Cortex of kidney (tissue), 1 donor: ENCODE measurements at places on chromosomes 13 and 19.

DNA sequence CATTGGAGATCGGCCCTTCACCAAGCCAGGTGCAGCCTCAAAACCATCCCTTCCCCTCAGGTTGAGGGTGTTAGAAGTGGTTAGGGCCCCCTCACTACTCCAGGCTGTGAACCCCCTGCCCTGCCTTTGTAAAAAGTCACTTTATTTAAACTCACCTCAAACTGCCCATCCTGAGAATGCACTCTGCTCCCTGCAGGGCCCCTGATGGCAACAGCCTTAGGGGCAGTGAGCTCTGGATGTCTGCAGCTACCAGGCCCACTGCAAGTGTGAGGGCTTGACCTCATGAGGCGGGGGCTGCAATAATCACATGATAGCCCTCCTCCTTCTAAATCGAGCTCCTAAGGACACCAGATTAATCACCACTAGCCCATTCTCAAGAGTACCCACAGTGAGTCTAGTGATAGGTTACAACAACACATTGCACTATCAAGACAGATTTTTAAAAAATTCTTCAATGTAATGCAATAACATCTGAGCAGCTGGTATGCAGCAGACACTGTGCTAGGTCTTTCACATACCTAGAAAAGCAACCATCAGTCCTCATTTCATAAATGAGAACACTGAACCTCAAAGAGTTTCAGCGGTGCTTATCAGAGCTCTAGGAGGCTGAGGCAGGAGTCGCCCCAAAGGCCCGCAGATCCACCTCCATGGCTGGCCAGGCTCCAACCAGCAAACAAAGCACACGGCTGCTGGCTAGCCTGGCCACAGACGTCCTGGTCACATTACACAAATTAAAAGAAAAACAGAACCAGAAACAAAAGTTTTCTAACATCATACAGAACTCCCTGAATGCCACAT is 26.0 kb downstream of the SLC7A1 start:
- no peak for DNase-seq

DNA sequence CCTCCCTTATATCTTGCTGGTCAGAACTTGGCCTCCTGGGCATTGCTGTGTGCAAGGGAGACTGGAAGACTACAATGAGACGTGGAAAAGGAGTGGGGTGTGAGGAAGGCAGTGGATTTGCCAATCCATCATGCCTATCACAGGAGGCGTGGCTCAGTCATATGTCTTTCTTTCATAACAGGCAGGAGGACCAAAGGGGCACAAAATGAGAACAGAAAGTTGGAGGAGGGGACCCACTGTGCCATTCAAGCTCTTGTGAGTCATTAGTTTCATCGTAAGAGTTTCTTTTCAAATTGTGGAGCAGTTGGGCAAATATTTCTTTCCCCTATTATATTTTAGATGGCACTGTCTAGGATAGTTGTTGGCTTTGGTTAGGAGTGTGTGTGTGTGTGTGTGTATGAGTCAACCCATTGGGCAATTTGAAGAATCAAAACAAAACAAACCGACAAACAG is 471.5 kb downstream of the TSHZ3 start:
- no peak for DNase-seq

GRCh38 chr13:35629026-35629425 is 152.5 kb upstream of the MAB21L1 start:
- no peak for DNase-seq

GRCh38 chr19:4866595-4867424 is 657 bp downstream of the PLIN3 start:
- DNase-seq, result no peak

DNA sequence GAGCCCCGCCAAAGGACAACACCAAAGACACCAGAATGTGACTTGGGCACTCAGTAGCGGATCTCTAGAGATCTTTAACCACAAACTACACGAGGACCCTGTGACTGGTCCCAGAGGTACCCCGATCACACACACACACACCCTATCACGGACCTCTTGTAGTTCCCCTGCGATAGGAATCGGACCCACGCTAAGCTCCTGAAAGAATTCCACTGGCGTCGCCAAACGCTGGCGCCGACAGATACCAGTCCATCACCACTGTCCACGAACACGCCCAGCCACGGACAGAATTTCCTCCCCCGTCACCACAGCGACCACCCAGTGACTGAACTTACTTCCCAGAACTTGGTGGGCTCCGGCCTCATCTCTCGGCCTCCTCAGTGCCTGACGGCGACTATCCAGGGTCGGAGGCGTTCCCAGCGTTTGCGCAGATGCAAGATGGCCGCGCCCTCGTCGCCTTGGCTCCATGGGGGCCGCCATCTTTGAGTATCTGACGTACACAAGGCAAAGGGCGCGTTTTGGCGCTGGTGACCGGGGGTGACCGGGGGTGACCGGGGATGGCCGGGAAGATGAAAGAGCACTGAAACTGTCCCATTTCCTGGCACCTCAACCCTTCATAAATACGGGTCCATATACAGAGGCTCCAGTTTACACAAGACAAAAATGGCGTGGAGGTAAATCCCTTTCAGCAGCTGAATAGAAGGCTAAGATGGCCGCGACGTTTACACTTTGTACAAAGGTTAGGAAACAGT is at the start of gene ZNF615:
Gene ZNF615 (minus strand): TSS at position 406 of the 752 bp plus-strand sequence. CDS start 4,500 bp downstream, outside the sequence.
- DNase-seq, result peak; percentile 63

- no peak for DNase-seq
These were observed 1.4 kb downstream of the STK11 start for GRCh38 chr19:1206864-1207450.

DNA sequence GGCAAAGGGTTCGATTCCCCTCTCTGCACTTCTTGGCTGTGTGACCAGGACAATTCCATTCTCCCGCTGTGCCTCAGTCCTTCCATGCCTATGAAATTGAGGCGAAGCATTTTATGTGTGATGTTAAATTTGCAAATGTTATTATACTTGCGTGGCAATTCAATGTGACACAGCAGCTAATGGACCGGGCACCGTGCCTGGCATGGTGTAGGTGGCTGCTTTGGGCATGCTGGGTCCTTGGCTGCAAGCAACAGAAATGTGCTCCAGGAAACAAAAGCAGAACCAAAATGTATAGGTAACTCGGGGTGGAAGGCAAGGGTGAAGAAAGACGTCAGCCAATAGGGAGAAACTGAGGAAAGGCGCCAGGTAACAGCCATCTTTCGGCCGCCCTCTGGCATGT is 37.1 kb downstream of the TINCR start:
- DNase-seq, result no peak

- DNase-seq, result no peak
These were observed 251.8 kb downstream of the UQCRFS1 start for GRCh38 chr19:28960986-28961705.

DNA sequence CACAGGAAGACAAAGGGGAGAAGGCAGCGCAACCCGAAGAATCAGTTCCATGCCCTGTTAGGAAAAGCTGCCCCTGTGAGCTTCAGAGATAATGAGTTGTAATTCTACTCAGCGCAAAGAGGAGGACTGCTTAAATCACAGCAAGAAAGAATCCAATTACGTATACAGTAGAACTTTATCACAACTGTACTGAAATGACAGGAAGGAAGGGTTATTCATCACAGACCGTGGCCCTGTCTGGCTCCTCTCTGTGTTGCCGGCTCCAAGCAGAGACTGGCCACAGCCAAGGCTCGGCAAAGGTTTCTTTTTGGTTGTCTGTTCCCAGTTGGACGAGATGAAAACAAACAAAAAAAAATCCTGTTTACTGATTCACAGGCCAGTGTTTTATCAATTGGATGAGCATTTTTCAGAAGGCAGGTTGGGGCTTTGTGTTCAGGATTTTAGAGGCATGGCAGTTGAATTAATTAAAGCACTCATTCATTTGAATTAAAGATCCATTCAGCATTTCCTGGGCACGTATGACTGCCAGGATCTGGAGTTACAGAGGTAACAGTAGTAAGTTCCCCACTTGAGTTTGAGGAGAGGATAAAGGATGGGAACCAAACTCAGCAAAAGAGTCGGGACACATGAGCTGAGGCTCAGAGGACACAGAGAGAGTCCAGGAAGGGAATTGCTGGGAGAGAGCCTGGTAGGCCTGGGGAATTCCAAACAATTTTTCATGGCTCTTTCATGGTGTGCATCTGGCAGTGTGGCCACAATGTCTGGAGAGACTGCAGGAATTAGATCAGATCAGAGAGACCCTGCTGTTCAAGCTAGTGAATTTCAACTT is 341.0 kb downstream of the DNAJC15 start:
- no peak for DNase-seq

DNA sequence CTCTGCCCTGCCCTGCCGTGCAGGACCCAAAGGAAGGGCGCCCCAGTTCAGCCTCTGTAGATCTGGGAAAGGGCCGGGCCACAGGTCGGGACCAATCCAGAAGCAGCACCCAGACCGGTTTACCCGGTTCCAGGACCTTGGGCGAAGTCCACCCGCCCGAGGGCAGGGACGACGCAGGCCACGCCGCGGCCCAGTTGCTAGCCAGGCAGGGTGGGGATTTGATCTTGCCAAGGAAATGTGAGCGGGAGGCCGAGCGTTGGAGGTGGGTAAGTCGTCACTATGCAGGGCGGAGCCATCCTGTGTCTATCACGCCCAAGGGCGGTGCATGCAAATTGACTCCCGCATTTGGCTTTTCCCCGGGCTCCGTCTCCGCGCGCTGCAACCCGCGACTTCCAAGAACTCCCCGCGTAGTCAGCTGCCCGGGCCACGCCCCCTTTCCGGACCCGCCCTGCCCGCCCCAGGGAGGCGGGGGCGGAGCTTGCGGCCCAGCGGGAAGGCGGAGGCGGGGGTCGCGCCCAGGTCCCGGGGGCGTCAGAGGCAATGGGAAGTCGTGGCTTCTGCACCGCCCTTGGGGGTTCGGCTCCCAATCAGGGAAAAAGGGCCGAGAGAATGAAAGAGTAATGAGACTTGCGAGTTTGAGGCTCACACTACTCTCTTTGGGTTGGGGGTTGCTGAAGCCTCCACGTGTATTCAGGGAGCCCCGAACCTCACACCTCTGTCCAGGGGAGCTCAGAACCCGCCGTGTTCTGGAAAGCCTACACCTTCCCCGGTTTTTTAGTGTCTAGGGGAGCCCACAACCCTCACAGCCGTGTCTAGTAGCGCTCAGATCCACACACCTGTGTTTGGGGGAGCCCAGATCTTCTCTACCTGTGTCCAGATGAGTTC is 12.8 kb downstream of the IER2 start:
- DNase-seq, result peak; percentile 72

DNA sequence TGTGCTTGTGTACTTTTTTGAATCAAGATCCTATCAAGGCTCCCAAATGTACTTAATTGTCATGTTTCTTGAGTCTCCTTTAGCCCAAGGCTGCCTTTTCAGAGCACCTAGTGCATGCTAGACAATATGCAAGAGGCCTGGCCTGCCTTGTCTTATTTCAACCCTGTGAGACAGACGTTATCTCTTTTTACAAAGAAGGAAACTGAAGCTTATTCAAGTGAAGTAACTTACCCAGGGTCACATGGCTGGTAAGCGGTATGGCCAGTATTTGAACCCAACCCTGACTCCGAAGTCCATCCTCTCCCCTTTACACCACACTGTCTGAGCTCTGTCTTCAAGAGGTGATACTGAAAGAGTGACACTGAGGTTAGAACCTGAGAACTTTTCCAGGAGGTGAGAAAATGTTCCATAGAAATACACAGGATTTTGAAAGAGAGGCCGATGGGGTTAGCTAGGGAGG is 505.1 kb downstream of the FOXO1 start:
- no peak for DNase-seq

DNA sequence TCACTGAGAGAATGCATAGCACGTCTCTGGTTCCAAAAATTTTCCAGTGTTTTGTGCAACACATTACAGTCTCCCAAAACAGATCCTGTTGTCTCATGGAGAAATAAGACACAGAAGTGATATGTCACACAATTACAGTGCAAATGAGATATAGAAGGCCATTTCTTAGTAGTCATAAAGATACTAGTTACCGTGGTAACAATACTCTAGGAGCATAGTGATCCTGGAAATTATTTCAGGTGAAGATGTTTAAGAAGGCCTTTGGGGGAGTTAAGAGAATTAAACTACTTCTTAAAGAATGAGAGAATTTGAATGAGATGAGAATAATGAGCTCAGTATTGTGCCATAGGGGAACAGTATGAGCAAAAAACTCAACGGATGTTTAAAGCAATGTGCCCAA is 628.0 kb upstream of the MIR17HG start:
- DNase-seq, result no peak

DNA sequence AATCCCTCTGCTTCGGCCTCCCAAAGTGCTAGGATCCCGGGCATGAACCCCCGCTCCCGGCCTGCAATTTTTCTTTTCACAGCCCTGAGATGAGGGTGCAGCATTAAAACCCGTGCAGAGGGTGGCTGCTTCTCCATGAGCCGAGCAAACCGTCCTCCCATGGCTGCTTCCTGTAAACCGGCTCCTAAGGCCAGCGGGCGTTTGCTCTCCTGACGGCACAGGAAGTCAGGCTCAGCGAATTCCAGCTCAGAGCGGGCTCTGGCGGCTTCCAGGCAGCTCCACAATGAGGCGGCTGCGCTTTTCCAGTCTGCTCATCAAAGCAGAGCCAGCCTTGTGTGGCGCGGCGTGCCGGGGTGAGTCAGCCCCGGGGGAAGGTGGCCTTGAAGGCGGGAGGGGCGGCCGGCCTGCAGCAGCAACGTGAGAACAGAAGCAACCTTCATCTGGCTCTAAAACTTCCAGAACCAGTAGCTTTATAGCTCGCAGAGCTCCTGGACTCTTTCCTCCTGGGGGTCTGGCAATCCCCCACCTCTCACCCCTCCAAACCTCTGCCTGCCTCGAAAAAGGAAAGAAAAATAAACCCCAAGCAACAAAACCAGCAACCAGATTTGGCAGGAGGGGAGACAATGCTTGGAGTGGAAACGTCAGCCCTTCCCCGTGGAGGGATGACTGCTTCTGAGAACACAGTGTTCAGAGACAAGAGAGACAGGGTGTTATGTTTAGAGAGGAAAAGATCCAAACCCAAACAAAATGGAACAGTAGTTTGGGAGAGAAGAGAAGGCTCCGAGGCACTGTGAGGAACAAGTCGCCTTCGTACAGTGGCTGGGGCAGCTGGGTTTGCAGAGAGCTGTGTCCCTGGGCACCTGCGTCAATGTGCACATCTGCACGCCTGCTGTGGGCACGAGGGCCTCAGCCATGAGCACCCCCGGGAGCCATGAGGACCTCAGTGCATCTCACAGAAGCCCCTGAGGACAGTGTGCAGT is 67.8 kb downstream of the GADD45B start:
- no peak for DNase-seq

DNA sequence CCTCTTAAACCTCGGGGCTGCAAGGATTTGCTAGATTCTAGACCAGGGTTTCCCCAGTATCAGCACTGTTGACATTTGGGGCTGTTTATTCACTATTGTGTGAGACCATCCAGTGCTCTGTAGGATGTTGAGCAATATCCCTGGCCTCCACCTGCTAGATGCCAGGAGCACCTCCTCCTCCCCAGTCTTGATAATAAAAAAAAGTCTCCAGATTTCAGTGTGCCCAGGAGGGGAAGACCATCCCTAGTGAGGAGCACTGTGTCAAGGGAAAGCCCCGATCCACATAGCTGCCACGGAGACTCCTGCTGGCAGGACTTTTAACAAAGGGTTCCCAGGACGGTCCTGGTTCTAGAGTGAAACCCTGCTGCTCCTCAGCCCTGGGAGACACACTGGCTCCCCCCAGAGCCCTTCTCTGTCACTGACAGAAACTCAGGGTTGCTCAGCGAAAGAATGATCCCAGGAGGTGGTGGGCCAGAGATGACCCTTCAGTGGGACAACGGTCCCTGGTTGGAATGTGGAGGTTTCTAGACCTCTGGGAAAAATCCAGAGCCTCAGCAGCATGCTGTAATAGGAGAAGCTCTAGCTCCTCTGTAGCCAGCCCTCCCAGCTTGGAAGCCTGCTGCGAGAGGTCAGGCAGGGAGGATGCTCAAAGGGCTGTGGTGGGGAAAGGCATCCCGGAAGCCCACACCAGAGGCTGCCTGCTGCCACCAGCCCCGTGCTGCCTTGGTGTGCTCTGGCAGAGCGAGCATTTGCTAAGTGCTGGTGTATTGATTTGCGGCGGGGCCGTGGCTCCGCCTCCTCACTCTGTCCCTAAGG is 20.3 kb downstream of the LYL1 start:
- DNase-seq, result no peak

GRCh38 chr13:81771951-81772350 is 1431.0 kb upstream of the SPRY2 start:
- DNase-seq, result no peak
